ENCODE measurements at places on chromosomes 13 and 19.
A peak's percentile ranks its signal among the peaks of the same experiment; 100 is the strongest.

DNA sequence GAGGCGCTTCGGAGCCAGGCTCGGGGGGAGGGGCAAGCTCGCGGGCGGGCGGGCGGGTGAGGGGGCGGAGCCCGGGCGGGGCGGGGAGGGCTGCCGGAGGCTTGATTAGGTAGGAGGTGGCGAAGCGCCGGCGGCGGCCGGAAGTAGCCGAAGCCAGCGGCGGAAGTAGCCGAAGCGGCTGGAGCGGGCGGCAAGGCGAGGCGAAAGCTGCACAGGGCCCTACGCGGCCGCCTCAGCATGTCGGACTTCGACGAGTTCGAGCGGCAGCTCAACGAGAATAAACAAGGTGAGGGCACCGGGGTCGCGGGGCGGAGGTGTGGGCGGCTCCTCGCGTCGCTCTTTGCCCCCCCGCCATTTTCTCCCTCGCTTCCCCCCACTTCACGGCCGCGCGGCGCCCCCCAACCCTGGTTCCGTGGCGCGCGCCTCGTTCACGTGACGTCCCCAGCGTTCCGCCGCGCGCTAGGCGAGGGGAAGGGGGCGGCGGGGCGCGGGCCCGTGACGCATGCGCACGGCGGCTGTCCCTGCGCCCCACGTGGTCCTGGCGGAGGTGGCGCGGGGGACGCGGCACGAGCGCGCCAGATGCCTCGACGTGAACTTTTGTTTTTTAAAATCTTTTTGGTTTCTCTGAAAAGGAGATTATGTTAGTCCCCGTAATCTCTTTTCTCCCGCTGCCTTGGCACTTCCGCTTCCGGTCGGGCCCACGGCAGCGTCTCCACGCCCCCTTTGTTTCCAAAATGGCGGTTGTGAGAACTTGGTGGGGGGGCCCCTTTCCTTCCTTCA, at the start of gene U2AF2:
TSS of gene U2AF2 (plus strand) at position 168 of the 780 bp plus-strand sequence. CDS start at position 238, 70 bp downstream.
- DNase-seq: peak; percentile 95

- no peak for DNase-seq
Observed at GRCh38 chr13:108575430-108575829, 54.0 kb upstream of the MYO16 start.

- no peak for DNase-seq
Observed at GRCh38 chr19:8416796-8417195, 3.7 kb downstream of the MARCHF2 start.

GRCh38 chr19:2332341-2333026, 4.0 kb downstream of the SPPL2B start:
- DNase-seq: peak; percentile 26

- DNase-seq: no peak
Observed at GRCh38 chr19:8462571-8462970, 17.8 kb downstream of the HNRNPM start.

DNA sequence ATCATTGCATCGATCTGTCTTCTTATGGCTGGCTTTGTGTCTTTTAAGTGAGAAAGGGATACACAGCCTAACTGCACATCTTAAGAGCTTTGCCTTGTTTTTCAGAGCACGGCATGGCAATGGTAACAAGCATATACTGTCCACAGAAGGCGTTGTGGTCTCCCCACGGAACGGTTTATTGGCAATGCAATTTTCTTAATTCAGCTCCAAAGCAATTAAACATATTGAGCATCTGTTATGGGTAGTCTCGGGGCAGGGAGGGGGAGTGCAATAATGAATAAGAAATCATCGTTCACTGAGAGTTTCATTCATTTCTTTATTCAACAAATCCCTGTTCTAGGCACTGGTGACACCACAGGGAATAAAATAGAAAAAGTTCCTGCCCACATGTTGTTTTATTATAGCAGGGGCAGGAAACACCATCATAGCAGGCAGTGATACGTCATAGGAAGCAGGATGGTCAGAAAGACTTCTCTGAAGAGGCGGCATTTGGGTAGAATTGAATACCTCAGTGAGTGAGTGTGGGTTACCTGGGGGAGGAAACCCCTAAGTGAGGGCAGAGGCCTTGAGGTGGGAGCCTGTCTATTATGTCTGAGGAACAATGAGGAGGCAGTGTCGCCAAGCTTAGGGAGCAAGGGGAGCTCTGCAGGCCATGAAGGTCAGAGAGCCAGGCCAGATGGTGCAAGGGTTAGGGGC, 185.7 kb upstream of the KL start:
- DNase-seq: no peak

- DNase-seq: no peak
Observed at GRCh38 chr13:35349673-35350278, 126.7 kb downstream of the MAB21L1 start.

All from stimulated activated CD8-positive, alpha-beta memory T cell treated with anti-CD3 and anti-CD28 coated beads, Interleukin-2, amount 100 ng/mL, for 1 hour (primary cell).